MCF 10A (cell line): ENCODE measurements at places on chromosomes 7 and 10. TPM values are rescaled to one million over a fixed set of nuclear protein-coding genes. Genes with fewer than 3 reads are reported as not detected.
A peak's percentile ranks its signal among the peaks of the same experiment; 100 is the strongest.

- no peak for DNase-seq
Observed at GRCh38 chr7:30330134-30331111, 46.0 kb downstream of the ZNRF2 start.

DNA sequence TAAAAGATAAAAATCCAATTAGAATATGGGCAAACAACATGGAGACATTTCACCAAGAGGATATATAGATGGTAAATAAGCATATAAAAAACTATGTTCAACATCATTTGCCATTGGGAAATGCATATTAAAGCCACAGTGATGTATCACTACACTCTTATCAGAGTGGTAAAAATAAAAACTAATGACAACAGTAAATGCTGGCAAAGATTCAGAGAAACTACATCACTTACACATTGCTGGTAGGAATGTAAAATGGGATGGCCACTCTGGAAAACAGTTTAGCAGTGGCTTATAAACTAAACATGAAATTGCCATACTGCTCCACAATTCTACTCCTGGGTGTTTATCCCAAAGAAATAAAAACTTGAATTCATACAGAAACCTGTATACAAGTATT lies 59.2 kb downstream of the CROT start:
- no peak for DNase-seq

CTNNA3 gene
- total RNA-seq = 0.02 TPM in 1 of 2 replicates, not detected in the other

DNA sequence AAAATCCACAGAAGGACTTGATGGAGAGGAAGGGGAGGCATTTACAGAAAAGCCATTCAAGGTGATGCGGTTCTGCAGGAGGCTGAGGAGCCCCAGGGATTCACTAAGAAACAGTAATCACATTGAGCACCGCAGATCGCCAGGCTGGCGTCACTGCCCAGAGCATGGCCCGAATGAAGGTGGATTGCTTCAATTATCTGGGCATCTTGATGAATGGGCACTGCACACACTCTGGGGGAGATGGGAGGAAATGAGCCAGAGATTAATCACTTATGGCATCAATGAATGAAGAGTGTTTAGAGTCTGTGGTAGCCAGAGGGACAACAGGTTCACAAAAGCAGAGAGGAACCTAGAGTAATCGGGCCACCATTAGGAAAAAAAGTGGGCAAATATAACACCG lies 292.1 kb downstream of the ZEB1 start:
- DNase-seq = no peak

DNA sequence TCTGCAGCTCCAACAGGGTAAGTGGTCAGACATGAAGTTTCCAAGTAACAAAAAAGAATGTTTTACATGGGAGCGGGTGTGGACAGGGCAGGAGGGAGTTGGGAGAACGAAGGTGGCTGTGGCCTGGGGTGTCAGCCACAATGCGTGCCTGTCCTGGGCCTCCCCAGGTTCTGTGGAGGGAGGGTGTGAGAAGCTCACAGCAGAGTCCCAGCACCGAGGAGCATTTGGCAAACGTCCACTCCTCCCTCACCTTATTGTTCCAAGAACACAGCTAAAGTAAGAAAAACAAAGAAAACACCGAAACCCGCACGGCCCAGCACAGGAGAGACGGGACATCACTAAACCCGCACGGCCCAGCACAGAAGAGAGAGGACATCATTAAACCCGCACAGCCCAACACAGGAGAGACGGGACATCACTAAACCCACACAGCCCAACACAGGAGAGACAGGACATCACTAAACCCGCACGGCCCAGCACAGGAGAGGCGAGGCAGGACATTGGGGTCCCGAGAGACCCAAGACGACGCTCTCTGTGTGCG lies 226.4 kb downstream of the MAD1L1 start:
- DNase-seq = no peak

GRCh38 chr7:50446542-50446960 lies 3.6 kb downstream of the FIGNL1 start:
- DNase-seq = peak; percentile 98

HPSE2 gene
- total RNA-seq = not detected in 2 replicates

- no peak for DNase-seq
Observed at GRCh38 chr10:42543840-42544372, 94.5 kb downstream of the ZNF33B start.

DNA sequence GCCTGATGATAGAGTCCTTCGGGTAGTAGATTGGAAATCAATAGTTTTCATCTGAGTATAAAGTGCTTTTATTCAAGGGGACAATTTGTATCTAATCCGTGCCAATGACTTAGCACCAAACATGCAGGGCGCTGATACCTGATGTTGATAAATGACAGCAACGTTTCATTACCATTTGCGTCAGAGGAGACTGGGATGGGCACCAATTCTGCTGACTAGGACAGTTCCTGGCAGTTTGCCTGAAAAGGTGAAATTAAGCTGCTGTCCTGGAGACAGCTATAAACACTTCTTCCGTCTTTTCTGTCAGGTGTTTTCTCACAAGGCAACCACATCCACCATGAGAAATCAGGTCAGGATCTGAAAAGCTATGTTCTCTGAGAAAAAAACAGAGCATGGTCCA lies 1136.4 kb downstream of the TYW1 start:
- no peak for DNase-seq

PLCE1 gene
- total RNA-seq = 0.22 and 0.23 TPM in 2 replicates

DNA sequence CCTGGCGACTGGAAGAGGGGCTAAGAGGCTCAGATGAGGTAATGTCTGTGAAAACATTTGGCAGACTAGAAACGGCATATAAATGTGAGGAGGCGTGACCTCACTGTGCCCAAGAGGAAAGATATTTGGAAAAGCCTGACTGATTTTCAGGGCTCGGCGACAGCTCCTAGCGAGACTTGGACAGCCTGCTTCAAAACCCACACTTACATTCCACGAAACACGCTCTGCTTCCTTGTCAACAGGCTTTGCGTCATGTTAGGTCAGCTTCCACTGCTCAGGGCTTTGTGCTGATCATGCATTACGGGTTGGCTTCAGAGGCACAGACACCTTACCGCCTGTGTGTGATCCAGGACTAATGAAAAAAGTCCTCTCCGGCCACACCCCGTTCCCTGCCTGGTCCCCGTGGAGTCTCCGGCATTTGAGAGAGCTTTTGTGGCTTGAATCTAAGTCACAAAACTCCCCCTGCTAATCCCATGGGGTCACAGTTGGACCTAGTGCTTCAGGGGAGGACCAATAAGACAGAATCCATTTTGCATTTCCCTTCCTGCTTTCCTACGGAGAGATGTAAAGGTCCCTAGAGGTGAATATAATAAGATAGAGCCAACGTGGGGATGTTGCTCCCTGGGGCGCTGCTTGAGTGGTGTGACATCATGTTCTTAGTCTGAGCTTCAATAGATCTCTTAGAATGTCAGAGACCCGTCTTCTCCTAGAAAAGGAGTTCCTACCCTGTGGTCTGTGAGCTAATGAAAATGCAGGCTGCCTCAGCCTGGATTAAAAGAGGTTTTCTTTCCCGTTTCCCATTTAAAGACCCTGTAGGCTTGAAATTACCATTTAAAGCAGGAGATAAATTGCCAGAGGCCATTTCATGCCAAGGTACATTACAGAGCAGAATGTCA lies 25.5 kb downstream of the FGFBP3 start:
- DNase-seq = no peak

DNA sequence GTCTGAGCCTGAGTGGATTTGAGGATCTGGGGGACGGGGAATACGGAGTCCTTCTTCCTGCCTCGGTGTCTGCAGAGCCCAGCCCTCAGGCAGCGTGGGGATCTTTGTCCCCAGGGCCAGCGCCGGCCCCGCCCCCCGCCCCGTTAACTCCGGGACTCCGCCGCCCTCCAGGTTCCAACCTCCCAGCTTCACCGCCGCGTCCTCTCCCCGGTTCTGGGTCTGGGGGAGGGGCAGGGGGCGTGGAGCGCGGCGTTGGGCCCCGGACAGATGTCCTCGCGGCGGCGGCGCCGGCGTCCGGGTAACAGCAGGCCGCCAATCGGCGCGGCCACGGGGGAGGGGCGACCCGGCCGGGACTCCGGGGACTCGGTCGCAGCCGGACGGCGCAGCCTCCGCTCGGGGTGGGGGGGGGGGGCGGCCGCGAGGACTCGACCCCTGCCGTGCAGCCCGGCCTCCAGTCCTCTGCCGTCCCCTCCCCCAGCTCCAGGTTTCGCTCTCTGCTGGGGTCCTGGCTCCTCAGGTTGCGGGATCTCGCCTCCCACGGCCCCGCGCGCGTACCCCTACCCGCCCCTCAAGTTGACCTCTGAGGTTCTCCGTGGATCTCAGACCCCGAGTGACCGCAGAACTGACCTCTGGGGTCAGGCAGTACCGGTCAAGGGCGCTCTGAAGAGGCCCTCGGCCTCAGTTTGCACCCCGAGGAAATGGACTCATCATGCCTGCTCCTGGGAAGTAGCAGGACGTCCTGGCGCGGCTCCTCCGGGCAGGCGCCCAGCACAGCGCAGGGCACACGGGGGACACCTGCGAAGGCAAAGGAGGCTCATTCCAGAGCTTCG lies 2.3 kb upstream of the ELFN1 start:
- DNase-seq = no peak

GRCh38 chr7:114527589-114527988 lies 113.0 kb downstream of the FOXP2 start:
- DNase-seq = no peak

GRCh38 chr7:25619963-25620799 lies 391.9 kb upstream of the NPVF start:
- DNase-seq = no peak

GRCh38 chr10:13136651-13137050 lies 24.7 kb upstream of the MCM10 start:
- no peak for DNase-seq

SPDYE2B gene
- total RNA-seq = not detected in 2 replicates

PTPRN2 gene
- 4.0 and 4.5 TPM in 2 replicates for total RNA-seq

DNA sequence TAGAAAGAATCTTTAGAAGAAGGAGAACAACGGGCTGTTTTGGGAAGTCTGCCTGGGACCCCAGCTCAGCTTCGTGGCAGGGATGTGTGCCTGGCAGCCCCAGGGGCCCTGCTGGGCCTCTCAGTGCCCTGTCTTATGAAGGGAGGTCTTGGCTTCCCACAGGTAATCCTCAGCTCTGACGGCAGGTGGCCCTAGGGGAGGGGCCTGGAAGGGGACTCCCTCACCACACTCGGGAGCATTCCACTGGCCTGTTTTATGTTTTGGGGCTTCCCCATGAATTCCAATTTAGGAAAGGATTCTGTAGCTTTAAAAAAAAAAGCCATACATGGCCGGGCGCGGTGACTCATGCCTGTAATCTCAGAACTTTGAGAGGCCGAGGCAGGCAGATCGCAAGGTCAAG lies 3.0 kb upstream of the DMBT1 start:
- DNase-seq = peak; percentile 36

DNA sequence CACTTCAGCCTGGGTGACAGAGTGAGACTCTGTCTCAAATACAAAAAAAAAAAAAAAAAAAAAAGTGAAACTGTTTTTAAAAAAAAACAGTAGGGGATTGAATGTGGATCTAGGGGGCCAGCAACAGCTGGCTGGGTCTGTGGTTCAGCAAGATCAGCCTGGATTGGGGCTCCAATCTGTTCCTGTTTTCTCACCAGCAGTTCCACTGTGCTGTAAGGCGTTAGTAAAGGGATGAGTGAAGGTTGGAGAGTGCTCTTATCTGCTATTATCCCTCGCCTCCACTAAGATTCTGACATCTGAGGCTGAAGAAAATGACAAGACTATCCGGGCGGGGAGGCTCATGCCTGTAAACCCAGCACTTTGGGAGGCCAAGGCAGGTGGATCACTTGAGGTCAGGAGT lies 41.6 kb upstream of the GTF2IRD1 start:
- DNase-seq = no peak

GRCh38 chr10:84296091-84296981 lies 32.1 kb upstream of the CCSER2 start:
- peak; percentile 35 for DNase-seq

GRCh38 chr10:23192712-23193434 lies 761 bp downstream of the PTF1A start:
- DNase-seq = no peak

DNA sequence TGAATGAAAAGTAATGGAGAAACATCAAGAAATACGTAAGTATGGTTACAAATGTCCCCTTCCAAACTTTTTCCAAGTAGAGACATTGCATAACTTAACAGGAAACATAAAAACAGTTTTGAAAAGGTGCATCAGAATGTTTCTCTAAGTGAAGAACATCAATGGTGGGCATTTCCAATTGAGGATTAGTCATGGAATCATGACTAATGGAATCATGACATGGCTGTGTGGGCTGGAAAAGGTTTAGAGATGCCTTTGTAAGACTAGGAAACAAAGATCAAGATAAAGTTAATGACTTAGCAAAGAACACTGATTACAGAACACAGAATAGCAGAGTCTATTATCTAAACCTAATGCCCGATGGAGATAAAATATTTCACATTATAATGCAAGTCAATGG lies 272.0 kb downstream of the HPSE2 start:
- DNase-seq = no peak

TAS2R4 gene
- 2.5 and 3.5 TPM in 2 replicates for total RNA-seq

GRCh38 chr7:128757203-128757602 lies 18.0 kb downstream of the CALU start:
- no peak for DNase-seq

ACTL6B gene
- not detected in 2 replicates for total RNA-seq

DNA sequence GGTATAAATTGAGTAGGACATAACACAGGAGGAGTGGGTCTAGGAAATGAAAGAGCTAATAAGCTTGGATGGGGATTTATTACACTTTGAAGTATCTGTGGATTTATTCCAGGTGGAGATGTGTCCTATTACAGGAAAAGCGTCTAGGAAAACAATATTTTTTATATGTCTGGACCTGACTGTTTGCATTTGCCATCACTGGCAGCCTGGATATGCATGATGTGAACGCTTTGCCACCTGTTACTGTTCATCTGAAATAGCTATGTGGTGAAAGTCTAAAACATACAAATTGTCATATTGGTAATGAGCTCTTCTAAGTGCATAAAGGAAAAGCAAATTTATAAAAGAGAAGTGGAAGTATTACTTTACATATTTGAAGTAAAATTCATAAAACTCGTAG lies 31.6 kb upstream of the AGMO start:
- DNase-seq = no peak

DNA sequence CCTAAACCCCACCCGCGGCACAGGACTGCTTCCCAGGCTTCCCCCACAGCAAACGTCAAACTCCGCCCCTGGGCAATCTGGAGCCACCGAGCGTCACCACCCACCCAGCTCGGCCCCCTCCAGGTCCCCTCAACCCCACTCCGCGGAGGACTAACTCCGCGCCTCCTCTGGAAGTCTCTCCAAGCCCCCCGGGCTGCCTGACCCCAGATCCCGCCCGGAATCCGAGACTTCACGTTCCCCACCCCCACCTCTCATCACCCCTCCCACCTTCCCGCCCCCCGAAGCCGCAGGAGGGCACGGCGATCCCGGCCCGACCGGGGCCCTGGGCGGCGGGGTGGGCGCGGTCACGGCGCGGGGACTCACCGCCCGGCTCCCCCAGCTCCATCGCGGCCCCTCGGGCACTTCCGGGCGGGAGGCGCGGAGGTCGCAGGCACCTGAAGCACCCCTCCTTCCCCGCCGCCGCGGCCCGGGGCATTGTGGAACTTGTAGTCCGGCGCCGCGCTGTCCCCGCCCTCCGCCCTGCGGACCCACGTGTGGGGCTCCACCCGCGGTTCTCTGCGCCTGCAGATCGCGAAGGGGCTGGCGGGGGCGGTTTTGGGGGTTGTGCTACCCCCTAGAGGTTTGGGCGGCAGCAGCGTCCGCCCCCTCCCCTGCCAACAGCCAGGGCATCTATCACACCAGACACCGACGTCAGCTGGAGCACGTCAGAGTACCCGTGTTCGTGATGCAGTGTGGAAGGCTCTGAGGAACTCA lies at the start of gene TMUB1:
Gene TMUB1 (minus strand): TSS at position 423 of the 753 bp plus-strand sequence. CDS start 930 bp downstream, outside the sequence.
- peak; percentile 52 for DNase-seq

- DNase-seq = peak; percentile 93
Observed at GRCh38 chr10:51699475-51700227, at the start of gene CSTF2T. Gene CSTF2T, minus strand, starts transcription at chr10:51699595. Its CDS starts 46 bp downstream, at chr10:51699549.

KLF14 gene
- not detected in 2 replicates for total RNA-seq

FAM25A gene
- not detected in 2 replicates for total RNA-seq

IDI2 gene
- not detected in 2 replicates for total RNA-seq
